ENCODE measurements at places on chromosomes 1 and 21. TPM values are rescaled to one million over a fixed set of nuclear protein-coding genes. Genes with fewer than 3 reads are reported as not detected.

The GCSAML gene
- total RNA-seq = not detected

The TEKT2 gene
- total RNA-seq = not detected

The CYP2J2 gene
- total RNA-seq = 2.9 TPM

The KRTAP7-1 gene
- total RNA-seq = not detected

The WNT3A gene
- not detected for total RNA-seq

The GJB5 gene
- total RNA-seq = not detected

The ADAM30 gene
- not detected for total RNA-seq

The AGBL4 gene
- not detected for total RNA-seq

The C1orf159 gene
- 22.7 TPM for total RNA-seq

The OR2T29 gene
- not detected for total RNA-seq

The S100A7A gene
- not detected for total RNA-seq

The CFHR3 gene
- total RNA-seq = not detected

The PHGDH gene
- 156 TPM for total RNA-seq

The PTPN7 gene
- 172 TPM for total RNA-seq

The PYHIN1 gene
- total RNA-seq = 44.6 TPM

The RAB42 gene
- total RNA-seq = 0.50 TPM

The PUSL1 gene
- total RNA-seq = 22.4 TPM

The SYCP1 gene
- not detected for total RNA-seq

The C1orf87 gene
- not detected for total RNA-seq

The COL6A1 gene
- total RNA-seq = 3.8 TPM
